Panc1 (cell line): ENCODE measurements at places on chromosomes 12 and 14.

- no peak for DNase-seq
Measured at GRCh38 chr14:104819361-104819781, 18.5 kb downstream of the ZBTB42 start.

DNA sequence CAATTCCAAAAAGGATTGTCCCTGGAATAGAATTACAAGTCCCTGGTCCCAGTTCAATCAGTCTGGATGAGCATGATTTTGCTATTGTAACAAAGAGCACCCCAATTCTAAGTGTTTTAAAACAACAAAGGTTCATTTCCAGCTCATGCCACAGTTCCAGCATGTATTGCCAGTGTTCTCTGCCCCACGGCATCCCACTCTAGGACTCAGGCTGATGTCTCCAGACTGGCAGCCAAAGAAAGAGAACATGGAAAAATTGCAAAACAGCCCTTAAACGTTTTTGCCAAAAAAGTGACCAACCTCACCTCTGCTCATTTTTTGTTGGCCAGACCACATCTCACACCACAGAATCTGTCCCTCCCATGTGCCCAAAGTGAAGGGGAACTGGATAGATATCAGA, 116.0 kb upstream of the PLXNC1 start:
- no peak for DNase-seq

DNA sequence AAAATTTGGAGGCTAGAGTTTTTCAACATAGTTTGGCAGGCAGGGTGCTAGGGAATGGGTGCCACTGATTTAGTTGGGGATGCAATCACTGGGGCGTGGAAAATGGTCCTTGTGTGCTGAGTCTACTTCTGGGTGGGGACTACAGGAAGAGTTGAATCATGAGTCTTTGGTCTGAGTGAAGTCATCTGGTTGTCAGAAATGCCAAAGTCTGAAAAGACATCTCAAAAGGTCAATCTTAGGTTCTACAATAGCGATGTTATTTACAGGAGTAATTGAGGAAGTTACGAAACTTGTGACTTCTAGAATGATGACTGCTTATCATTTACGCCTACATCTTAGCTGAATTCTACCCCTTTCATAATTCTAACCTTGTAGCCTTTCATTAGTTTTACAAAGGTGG, 209.1 kb downstream of the NUBPL start:
- DNase-seq, result no peak

DNA sequence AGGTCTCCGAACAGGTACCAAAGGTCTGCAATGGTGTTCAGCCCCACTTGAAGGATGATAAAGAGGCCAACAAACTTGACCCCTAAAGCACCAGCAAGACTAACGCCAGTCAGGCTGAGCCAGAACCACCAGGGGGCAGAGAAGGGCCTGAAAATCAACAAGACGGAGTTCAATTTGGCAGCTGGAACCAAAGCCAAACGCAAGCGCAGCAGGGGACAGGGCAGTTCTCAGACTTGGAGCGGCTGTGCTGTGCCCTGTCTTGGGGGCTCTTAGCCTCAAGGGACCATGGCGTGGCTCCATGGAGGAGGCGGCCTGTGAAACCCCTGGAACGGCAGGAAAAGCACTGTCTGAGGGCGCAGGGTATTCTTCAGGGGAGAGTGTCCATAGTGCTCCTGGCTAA, 19.6 kb downstream of the POMT2 start:
- DNase-seq, result peak; percentile 69

DNA sequence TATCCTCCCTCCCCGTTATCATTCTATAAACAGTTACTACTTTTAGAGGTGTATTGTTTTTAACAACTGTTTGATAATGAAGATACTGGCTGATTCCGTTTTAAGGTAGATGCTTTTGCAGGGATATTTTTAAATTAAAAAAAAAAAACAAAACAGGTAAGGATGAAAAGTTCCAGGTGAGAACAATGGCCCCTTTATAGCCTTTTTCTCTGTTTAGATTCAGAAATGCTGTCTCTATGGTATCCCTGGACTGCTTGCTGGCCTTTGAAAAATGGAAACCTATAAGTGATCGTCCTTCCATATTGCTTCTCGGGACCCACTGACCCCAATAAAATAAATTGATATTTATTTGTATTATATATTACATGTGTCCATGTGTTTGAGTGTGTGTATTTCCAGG, 23.2 kb upstream of the ANO6 start:
- DNase-seq, result no peak

GRCh38 chr12:24894879-24895278, 54.0 kb downstream of the BCAT1 start:
- no peak for DNase-seq

DNA sequence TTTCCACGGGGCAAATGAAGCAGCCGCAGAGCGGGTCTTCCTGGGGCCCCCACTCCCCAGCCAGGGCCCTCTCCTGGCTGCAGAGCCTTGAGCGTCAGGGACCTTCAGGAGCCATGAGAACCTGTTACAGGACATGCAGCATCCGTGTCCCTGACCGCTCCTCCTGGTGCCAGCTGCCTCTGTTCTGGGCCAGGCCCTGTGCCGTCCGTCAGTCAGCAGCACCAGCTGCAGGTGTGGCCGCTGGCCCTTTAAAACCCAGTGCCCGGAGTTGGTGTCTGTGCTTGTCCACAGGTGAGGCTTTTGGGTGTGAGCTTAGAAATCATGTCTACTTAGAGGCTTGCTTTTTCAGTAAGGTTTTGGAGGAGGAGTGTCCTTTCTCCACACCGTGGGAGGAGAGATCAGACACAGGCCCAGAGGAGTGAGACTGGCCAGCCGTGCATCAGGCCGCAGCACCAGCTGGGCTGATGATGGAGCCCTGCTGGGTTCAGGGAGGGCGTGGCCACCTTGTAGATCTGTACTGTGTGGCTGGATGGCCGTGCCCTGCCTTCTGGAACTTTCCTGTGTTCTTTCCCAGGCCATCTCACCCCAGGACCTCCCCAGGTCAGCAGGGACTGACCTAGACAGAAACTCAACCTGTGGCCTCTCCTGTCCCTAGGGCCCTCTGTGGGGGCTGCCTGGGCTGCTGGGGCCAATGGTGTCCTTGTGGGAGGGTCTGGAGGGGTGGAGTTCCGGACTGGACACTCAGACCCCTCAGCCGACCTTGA, 27.1 kb downstream of the AACS start:
- no peak for DNase-seq

- DNase-seq, result no peak
Measured at GRCh38 chr12:132243596-132244310, 85.6 kb downstream of the GALNT9 start.

- no peak for DNase-seq
Measured at GRCh38 chr14:45785240-45785639, 532.2 kb upstream of the MIS18BP1 start.

- no peak for DNase-seq
Measured at GRCh38 chr12:45377815-45378214, 161.9 kb downstream of the ANO6 start.

DNA sequence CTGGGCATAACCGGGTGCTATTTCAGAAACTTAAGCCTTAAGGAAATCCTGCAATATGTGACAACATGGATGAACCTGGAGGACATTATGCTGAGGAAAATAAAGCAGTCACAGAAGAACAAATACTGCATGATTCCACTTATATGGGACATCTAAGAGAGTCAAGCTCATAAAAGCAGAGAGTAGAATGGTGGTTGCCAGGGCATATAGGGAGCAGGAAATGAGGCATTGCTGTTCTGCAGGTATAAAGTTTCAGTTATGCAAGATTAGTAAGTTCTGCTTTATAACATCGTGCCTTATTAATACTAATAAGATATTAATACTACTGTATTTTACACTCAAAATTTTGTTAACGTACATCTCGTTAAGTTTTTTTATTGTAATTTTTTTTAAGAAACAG, 124.2 kb upstream of the ATF1 start:
- DNase-seq, result no peak

DNA sequence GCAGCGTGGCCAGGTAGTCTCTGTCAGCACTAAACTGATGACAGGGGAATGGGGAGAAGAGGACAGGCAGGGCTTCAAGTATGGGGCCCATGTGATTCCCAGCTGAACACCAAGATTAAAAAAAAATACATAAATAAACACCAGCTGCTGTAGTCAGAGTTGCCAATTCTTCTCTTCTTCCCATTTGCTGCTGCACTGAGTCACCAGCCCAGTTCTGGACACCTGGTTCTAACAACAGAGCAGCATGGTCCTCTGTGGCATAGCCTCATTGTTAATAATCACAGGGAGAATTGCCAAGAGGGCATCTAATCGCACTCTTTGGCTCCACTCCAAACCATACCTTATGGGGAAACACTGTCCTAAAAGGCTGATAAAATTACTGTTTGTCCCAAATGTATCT, 15.1 kb downstream of the PPM1H start:
- no peak for DNase-seq

DNA sequence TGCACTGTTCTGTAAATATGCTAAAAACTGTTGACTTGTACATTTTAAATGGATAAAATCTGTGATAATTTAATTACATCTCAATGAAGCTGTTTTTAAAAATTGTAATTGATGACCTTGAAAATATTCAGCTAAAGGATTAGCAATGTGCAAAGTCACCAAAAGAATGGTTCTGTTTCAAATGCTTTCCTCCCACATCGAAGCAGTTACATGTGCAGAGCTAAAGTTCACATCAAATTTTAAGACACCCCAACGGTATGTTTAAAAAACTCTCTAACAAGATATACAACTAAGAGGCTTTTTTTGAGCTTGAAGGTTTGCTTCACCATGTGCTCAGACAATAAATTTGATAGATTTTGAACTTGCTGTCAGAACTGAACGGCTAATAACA, 114.6 kb upstream of the KRAS start:
- DNase-seq, result no peak

DNA sequence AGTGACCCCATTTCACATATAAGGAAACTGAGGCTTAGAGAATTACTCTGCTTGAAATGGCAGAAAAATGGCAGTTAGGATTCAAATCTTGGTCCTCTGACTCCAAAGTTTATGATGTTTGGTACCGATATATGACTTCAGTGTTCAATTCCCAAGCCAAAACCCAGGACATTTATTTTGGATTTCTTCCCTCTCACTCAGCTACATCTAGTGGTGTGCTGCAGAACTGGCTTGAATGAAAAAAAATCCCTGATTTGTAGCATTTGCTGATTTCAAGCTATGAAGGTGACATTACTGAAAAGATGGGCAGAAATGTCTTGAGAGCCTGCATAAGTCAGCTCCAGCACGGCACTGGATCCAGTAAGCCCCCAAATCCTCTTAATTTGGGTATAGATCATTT, 106.4 kb downstream of the EFCAB11 start:
- DNase-seq, result no peak

DNA sequence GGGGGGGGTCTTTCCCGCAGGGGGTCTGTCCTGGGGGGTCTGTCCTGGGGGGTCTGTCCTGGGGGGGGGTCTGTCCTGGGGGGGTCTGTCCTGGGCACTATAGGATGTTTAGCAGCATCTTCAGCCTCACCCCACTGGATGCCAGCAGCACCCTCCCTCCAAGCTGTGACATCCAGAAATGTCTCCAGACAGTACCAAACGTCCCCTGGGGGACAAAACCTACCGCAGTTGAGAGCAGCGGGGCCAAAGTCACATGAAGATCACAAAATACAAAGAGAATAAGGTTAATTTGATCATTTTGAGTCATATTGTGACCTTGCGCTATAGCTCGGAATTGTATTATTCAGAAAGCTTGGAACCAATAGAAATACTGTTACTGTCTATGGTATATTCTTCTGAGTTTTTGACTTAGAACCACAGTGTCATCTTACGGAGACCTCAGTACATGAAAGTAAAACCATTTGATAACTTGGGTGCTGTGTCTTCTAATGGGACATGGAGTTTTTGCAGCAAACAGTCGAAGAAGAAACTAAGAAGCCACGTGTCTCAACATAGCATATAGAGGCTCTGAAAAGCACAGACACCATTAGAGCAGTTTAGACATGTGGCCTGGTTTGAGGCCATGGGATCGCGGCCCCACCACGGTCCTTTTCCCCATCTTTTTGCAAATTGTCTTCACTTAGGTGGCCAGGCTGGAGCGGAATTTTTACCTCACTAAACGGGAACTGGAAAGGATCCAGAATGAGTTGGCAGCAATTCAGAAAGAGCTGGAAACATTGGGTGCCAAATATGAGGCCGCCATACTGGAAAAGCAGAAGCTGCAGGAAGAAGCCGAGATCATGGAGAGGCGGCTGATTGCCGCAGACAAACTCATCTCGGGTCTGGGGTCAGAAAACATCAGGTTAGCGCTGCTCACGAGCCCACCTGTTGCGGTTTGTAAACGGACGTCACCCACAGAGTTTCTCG, 59.9 kb downstream of the CCDC92 start:
- DNase-seq, result no peak

DNA sequence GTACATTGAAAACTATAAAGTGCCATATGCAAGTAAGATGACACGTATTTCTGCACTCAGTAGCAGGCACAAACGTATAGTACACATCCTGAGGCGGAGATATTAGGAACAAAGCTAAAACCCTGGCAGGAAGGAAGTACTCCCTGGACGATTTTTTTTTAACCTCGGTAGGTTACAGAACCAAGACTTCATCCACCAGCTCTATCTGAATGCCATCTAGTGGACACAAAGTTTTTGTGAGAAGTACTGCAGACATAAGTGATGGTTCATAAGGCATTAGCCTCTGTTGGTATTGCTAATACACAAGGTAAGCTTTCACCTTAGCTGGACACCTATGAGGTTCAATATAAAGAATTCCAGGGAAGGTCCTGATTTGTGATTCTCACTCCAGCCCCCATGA, 83.0 kb upstream of the CCDC196 start:
- peak; percentile 18 for DNase-seq

DNA sequence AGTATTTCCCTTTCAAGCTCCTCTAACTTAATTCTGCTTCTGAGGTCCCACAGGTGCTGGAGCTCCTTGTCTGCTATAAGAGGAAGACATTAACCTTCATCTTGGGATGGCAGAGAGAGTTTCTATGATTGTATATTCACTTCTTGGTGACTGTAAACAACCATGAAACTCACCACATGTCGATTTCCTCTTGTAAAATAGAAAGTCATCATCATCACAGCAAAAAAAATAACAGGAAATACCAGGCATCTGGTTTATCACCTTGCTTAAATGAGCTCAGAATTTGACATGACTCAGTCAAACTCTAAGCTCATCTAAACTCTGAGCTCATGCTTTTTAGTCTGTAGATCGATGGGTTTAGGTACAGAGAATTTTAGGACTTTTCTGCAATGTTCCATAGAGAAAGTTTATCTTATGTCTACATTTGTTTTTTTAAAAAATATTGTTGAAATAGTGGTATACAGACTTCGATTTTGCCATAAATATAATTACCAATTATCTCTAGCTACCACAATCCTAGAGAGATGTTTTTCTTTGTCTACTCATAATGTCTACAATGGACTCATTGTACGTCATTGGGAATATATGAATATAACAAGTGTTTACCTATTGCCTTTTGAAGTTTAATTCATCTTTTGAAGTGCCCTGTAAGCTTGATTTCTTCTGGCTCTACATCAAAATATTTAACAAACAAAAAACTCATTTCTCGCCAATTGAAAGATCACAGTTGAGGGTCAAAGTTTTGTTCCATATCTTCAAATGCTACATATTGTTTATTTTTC, 58.4 kb downstream of the IGF1 start:
- no peak for DNase-seq
